ENCODE measurements at places on chromosomes 16 and 17. TPM values are rescaled to one million over a fixed set of nuclear protein-coding genes. Genes with fewer than 3 reads are reported as not detected.

C16orf46 gene
- total RNA-seq = 0.51 TPM

LRRC37A gene
- 1.7 TPM for total RNA-seq

DERL2 gene
- total RNA-seq = 89.4 TPM

CTRL gene
- total RNA-seq = 4.5 TPM

KRT33B gene
- total RNA-seq = not detected

C17orf78 gene
- not detected for total RNA-seq

GNGT2 gene
- 26.2 TPM for total RNA-seq

NPIPB6 gene
- total RNA-seq = 1.1 TPM

ZNF785 gene
- total RNA-seq = 14.5 TPM

ACOX1 gene
- 33.7 TPM for total RNA-seq

CLEC18A gene
- 0.19 TPM for total RNA-seq

WFDC1 gene
- not detected for total RNA-seq

CACNG3 gene
- total RNA-seq = not detected

PRSS36 gene
- 0.23 TPM for total RNA-seq

CMTM1 gene
- 8.8 TPM for total RNA-seq

CD300LB gene
- total RNA-seq = not detected

YBX2 gene
- total RNA-seq = 0.10 TPM

KRTAP4-3 gene
- total RNA-seq = not detected

RRAD gene
- 0.50 TPM for total RNA-seq

INCA1 gene
- total RNA-seq = 0.31 TPM

MEIOB gene
- total RNA-seq = not detected

SBK1 gene
- total RNA-seq = 2.6 TPM

CES1 gene
- not detected for total RNA-seq

TAX1BP3 gene
- total RNA-seq = 22.4 TPM

EFTUD2 gene
- total RNA-seq = 239 TPM

GLYR1 gene
- total RNA-seq = 101 TPM

SDR42E2 gene
- not detected for total RNA-seq

SLC7A5 gene
- 437 TPM for total RNA-seq

KCNG4 gene
- total RNA-seq = not detected

KRTAP9-2 gene
- total RNA-seq = not detected

P2RX5 gene
- total RNA-seq = 16.5 TPM

CCL23 gene
- 0.42 TPM for total RNA-seq

HBA2 gene
- total RNA-seq = not detected

ZP2 gene
- total RNA-seq = not detected

TNFRSF17 gene
- total RNA-seq = not detected

EVPL gene
- 0.21 TPM for total RNA-seq
